Stimulated activated CD4-positive, alpha-beta T cell treated with anti-CD3 and anti-CD28 coated beads, Interleukin-4, amount 100 ng/mL, for 48 hours (primary cell): ENCODE measurements at places on chromosomes 6 and 20.
A peak's percentile ranks its signal among the peaks of the same experiment; 100 is the strongest.

GRCh38 chr20:38156888-38157634, 8.0 kb downstream of the TGM2 start:
- no peak for DNase-seq

DNA sequence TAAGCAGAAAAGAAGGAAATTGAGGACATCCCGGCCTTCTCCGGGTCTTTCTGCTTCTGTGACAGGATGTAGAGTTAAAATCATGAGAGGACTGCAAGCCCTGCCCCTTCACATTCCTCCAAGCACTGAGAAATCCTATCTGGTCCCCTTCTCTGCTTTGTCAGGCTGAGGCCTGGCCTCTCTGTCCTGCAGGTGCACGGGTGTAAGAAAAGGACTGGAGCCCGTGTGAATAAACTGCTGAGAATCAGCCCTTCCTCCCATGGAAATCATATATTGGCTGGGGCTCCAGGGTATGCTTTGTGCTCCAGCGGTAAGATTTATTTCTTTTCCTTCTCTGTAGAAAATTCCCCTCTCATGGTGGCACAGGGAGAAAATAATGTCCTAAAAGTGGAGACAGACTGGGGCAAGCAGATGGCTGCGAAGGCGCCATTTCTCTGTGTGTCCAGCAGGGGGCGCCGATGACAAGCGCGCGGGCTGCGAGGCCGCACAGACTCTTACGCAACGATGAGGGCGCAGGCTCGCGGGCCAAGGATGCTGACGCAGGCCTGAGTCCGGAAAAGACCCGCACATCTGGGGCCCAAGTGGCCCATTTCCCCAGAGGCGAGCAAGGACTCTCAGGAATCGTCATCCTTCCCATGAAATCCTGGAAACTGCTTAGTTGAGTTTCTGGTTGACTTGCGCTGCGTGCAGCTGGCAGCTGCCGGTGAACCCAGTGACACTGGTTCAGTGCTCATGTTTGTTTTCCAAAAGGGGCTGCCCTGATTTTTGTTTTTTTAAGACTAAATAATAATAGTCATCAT, 258.6 kb downstream of the ADGB start:
- DNase-seq = peak; percentile 69

GRCh38 chr20:46936415-46937156, 41.9 kb downstream of the EYA2 start:
- no peak for DNase-seq

DNA sequence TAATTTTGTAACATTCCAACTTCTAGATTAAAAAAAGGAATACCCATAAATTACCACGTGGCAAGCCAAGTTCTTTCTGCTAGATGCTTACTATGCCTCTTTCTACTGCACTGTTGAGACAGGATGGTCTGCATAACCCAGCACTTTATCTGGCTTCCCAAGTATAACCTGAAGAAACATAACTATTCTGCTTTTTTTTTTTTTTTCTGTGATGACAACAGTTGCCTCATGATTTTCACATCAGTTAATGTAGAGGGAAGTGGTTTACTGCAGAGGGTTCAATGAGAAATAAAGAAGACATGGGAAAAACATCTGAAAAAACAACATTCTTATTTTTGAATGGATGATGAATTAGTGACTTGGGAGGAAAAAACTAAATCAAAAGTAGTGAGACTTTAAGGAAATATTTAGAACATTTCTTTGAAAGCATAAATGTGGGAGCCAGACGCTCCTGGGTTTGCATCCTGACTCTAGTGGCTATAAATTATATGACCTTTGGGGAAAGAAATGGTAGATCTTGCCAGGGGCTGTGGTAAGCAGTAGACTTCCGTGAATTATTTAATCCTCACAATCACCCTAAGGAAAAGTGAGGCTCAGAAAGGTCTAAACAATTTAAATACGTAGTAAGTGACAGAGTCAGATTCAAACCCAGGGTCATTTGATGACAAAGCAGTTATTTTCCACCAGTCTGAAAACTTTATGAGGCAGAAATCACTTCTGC, 230.7 kb downstream of the PHACTR1 start:
- DNase-seq = no peak

- DNase-seq = no peak
Measured at GRCh38 chr6:157967486-157967885, 14.2 kb upstream of the SYNJ2 start.

- DNase-seq = no peak
Measured at GRCh38 chr20:37575884-37576283, 48.2 kb upstream of the BLCAP start.

GRCh38 chr20:26163890-26164289, 467.2 kb upstream of the ZNF337 start:
- DNase-seq = no peak

- no peak for DNase-seq
Measured at GRCh38 chr6:119179842-119180241, 101.4 kb upstream of the FAM184A start.

DNA sequence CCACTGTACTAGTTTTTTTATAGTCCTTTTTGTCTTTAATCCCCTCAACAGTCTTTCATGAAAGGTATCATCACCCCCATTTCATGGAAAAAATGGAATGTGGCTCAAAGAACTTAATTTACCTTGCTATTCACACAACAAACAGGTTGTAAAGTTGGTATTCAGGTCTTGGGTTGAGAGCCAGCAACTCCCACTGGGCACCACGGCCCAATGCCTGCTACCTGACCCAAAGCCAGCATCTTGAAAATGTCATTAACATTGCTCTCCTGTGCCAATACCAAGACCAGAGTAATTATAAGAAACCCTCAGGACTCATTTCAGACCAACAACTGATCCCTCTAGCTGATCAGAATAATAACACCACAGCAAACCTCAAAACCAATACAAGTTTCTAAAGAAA, 75.7 kb downstream of the METTL24 start:
- no peak for DNase-seq

DNA sequence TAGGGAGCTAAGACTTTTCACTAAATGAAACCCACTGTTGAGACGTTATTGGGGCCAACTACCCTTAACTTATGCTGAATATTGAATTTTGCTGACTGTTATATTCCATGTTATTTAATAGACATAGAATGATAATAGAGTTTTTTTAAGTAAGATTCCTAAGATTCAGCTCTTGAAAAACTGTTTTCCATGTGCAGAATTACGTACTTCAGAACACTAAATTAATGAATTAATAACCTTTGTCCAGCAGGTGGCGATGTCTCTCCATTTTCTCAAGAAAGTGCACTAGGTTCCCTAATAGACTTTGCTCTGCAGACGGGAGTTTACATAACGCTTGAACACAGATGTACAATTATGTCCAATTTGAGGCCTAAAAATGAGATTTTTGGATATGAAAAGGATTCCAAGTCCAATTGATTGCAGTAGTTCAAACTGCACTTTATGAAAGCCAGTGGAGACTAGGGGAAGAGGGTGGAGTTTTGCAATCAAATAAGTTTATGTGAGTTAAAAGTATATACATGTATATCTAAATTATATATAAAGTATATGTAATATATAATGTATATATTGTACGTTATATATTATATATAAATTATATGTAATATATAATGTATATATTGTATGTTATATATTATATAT, 282.1 kb downstream of the UST start:
- DNase-seq = peak; percentile 50

DNA sequence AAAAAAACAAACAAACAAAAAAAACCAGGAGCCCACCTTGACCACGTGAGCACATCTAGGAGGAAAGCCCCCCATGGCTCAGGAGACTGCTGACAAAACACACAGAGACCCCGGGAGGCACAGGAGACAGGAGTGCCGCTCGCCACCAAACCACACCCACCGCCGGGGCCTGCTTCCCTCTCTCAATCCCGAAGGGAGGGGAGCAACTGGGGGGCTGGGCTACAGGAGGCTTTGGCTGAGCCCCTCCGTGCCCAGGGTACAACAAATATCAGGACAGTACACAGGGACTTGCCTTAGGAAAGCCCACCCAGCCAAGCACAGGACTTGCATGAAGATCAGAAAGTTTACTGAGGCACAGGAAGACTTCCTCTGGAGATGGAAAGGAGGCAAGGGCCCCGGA, 102.5 kb downstream of the TAF4 start:
- no peak for DNase-seq

GRCh38 chr6:68094070-68094469, 541.0 kb upstream of the ADGRB3 start:
- no peak for DNase-seq

GRCh38 chr6:108157234-108157980, 8.4 kb upstream of the NR2E1 start:
- DNase-seq = no peak

GRCh38 chr6:165986914-165987482, 180.7 kb downstream of the TBXT start:
- no peak for DNase-seq

DNA sequence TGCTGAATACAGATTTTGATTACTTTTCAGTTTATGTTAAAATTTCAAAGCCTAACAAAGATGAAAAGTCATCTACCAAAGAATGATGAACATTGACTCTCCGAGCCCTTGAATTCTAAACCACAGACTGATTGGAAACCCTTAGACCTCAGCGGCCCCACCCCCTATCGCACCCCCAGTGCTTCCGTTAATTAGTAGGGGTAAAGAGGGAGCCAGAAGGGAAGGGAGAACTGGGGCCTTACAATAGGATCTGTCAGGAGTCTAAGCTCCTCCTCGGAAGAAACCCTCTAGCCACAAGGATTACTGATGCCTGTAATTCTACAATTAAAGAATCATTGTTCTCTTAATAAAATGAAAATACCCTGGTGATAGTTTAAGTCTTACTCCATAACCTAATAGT, 79.7 kb upstream of the JARID2 start:
- no peak for DNase-seq

DNA sequence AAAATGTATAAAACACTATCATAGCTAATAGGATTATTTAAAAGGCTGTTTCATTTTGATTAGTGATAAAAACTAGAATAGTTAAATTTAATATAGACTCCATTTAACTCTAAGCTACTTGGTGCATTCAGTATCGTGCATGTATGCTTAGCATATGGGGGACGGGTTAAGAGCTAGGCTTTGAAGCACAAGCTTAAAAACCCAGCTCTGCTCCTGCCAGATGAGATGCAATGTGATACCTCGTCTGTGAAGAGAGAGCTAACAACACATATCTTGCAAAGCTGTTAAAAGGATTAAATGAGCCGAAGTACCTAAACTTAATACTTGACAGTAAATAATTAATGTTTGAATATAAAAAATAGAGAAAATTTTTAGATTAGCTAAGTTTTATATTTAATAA, 42.2 kb downstream of the DTNBP1 start:
- DNase-seq = no peak

- DNase-seq = no peak
Measured at GRCh38 chr6:131784561-131784960, 23.3 kb upstream of the ENPP1 start.

DNA sequence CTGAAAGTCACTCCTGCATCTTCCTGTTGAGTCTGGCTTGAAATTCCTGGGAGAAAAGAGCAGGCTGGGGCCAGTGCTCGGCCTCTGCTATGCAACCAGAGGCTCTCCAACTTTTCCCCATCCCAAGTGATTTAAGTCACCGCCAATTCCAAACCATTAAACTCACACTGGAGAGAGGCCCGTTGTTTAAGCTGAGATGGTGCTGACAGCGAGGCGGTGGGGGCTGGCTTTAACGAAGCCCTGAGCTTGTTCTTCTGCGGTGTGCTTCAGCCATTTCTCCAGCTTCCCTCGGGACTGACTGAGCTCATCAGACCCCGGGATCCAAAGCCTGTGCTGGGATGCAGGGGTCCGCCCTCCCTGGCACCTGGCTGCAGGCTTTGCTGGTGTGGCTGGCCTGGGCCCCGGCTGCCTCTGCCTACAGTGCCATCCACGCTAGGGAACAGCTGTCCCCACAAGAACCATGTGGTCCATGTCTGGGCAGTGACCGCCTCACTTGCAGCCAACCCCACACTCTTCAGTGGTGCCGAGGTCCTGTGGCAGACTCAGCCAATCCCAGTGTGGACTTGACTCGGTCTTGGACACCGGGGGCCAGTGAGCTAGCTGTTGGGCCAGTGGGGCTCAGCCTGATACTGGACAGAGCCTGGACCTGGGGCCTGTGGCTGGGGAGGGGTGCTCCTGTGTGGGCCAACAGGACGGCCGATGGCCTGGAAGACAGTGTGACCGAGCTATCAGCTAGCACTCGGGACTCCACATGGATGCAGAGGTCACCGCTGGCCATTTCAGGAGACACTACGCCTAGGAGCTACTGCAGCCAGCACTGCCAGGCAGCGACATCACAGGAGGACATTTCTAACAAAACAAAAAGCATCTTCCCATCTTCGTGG, 21.2 kb downstream of the RAMACL start:
- no peak for DNase-seq

- no peak for DNase-seq
Measured at GRCh38 chr6:24227556-24227955, 101.5 kb downstream of the NRSN1 start.

DNA sequence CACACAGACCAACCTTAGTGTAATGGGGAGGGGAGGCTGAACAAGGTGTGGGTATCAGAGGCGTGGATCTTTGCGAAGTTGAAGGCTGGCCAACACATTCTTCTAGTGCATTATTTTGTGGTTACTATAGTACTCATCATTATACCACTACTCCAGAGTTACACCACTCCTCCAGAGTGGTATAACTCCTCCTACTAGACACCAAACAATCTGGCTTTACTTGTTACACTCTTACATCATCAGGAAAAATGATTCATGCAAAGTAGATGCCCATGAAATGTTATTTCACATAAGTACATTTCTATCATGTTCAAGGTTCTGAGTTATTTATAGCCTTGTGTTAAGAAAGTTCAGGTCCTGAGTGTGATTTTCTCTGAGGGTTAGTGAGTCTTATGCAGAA, 443.1 kb upstream of the OPRM1 start:
- no peak for DNase-seq

DNA sequence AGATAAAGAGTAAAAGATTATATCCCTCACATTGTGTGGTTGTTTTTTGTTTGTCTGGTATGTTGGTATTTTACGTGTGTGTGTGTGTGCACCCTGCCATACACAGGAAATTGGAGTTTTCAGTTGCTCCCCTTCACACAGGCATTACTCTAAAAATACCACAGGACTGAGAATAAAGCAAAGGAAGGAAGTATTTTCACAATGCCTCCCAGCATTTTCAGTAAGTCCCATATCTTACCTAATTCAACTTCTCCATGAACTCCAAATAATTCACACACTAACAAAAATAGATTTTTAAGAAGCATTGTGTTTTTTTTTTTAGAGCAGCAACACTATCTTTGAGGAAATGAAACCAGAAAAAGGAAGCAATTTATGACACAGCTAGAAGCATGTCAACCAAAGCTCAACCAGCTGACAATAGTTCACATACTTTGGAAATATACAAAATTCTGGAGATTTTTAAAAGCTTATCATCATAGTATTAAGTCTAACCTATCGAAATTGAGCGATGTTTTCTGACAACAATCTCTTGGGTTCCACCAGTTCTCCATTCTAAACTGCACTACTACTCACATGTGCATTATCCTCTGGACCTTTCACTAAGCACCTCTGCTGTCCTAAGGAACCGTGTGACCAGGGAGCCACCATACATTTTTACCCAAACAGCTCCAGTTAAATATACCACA, 2.1 kb downstream of the UBE2J1 start:
- DNase-seq = no peak

- DNase-seq = no peak
Measured at GRCh38 chr6:133501675-133502270, 260.6 kb downstream of the EYA4 start.
